H9 (cell line): ENCODE measurements at places on chromosomes 4 and X. TPM values are rescaled to one million over a fixed set of nuclear protein-coding genes. Genes with fewer than 3 reads are reported as not detected.

DNA sequence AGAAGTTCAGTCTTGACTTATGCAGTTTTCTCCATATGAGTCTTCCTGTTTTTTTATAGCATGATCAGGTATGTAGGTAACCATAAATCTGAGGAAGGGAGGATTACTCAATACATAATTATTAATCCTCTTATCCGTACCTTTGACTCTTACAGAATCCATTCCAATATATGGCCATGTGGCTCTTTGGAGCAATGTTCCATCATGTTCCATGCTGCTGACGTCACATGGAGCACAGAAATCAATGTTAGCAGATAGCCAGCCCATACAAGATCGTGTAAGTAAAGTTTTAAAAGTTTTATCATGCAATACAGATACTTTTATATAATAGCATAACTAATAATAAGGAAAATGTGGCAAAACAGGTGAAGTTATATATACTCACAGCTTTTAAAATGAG is 19.6 kb downstream of the IL15 start:
- no peaks in the 10 kb centered on the region for H3K27me3 ChIP-seq
- DNase-seq = no peak
- H3K36me3 ChIP-seq = no peaks in the 10 kb centered on the region

- H3K27me3 ChIP-seq = no peaks in the 10 kb centered on the region
- peaks cover 83% of the 10 kb centered on the region for H3K36me3 ChIP-seq
- no peaks in the 10 kb centered on the region for H3K4me1 ChIP-seq
- DNase-seq = no peak
- no peak overlapping the region for H3K27ac ChIP-seq
These were observed 220.3 kb downstream of the OR13H1 start for GRCh38 chrX:131764216-131764615.

GRCh38 chrX:135649561-135649960 is 63.9 kb upstream of the CT45A1 start:
- no peak for DNase-seq
- no peak overlapping the region for H3K4me3 ChIP-seq
- H3K36me3 ChIP-seq = no peaks in the 10 kb centered on the region
- H3K27ac ChIP-seq = no peak overlapping the region

DNA sequence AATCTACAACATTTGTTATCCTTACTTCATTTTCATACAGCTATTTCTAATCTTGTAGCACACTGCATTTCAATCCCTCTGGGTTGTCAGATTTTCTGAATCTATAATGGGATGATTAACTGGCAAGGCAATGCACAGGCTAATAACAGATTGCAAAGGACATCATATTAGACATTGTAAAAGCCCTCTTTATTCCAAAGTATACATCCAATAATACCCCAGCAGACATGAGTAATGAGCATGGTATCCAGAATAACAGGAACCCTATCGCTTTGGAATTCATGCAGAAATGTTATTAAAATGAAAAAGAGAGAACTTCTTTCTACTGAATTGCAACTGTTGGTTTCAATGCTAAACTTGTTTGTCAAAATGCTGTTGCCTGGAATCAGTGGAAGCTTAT is 122.9 kb downstream of the C4orf33 start:
- no peaks in the 10 kb centered on the region for H3K4me1 ChIP-seq
- H3K27me3 ChIP-seq = no peaks in the 10 kb centered on the region
- no peak for DNase-seq
- H3K27ac ChIP-seq = no peak overlapping the region

DNA sequence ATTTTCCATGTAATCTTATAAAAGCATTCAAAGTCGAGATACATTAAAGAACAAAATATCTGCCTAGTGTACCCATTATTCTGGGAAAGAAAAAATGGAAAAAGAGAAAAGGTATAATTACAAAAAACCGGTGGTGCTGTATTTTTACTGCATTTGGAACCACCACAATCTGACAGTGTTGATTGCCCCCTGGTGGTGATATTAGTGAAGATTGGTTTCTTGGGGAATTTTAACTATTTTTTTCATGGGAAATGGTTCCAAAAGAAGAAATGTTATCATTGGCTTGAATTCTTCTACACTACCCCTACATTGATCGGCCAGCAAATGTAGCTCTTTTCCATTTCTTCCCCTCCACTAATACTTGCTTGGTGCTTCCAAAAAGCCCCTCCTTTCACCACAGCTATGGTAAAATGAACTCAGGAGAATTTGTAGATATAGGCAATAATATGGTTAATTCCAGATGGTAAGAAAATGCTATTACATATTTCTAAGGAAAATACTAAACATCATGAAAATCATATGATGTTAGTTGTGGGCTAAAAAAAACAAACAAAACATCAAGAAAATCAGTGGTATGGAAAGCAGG is 50.0 kb downstream of the COX18 start:
- DNase-seq = no peak
- H3K27me3 ChIP-seq = no peaks in the 10 kb centered on the region
- H3K4me1 ChIP-seq = no peaks in the 10 kb centered on the region
- no peak overlapping the region for H3K4me3 ChIP-seq
- H3K36me3 ChIP-seq = no peaks in the 10 kb centered on the region

GRCh38 chr4:5452156-5452555 is 256.2 kb downstream of the EVC2 start:
- no peak overlapping the region for H3K27ac ChIP-seq
- no peaks in the 10 kb centered on the region for H3K36me3 ChIP-seq
- no peak overlapping the region for H3K4me3 ChIP-seq
- no peaks in the 10 kb centered on the region for H3K4me1 ChIP-seq
- no peaks in the 10 kb centered on the region for H3K27me3 ChIP-seq

The SPANXA2 gene
- not detected in 2 replicates for total RNA-seq

The TRMT2B gene
- total RNA-seq = 13.7 and 16.0 TPM in 2 replicates

GRCh38 chrX:53481816-53482465 is 47.8 kb upstream of the HSD17B10 start:
- H3K27ac ChIP-seq = no peak overlapping the region
- H3K27me3 ChIP-seq = 0 out of 2 replicates have a peak, but pooled peaks cover 2% of the 10 kb centered on the region
- peak; percentile 61 for DNase-seq
- peaks cover 4% of the 10 kb centered on the region for H3K36me3 ChIP-seq
- H3K4me3 ChIP-seq = no peak overlapping the region

The GPM6B gene
- total RNA-seq = 73.9 and 79.8 TPM in 2 replicates

- H3K27me3 ChIP-seq = peaks cover 23% of the 10 kb centered on the region; the same call in 1 of the 2 replicates
- H3K4me3 ChIP-seq = peak overlapping the region; percentile 63
- no peak for DNase-seq
- H3K4me1 ChIP-seq = peaks cover 3% of the 10 kb centered on the region; the same call in 1 of the 2 replicates
- H3K27ac ChIP-seq = no peak overlapping the region
- no peaks in the 10 kb centered on the region for H3K36me3 ChIP-seq
These were observed 450 bp downstream of the ACSL1 start for GRCh38 chr4:184825141-184825895.

GRCh38 chr4:77913348-77913747 is 50.7 kb downstream of the MRPL1 start:
- no peak overlapping the region for H3K27ac ChIP-seq
- no peaks in the 10 kb centered on the region for H3K4me1 ChIP-seq
- DNase-seq = no peak
- no peak overlapping the region for H3K4me3 ChIP-seq

The PCDH7 gene
- total RNA-seq = 16.8 and 18.0 TPM in 2 replicates

DNA sequence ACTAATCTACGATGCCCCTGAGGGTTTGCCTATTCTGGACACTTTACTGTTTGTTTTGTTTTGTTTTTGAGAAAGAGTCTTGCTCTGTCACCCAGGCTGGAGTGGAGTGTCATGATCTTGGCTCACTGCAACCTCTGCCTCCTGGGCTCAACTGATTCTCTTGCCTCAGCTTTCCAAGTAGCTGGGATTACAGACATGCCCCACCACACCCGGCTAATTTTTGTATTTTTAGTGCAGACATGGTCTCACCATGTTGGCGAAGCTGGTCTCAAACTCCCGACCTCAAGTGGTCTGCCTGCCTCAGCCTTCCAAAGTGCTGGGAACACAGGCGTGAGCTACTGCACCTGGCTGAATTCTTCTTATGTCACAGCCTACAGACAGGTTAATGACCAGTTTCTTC is 70.7 kb downstream of the MFAP3L start:
- no peaks in the 10 kb centered on the region for H3K27me3 ChIP-seq
- DNase-seq = no peak
- H3K27ac ChIP-seq = no peak overlapping the region
- H3K4me3 ChIP-seq = no peak overlapping the region
- H3K4me1 ChIP-seq = peaks cover 11% of the 10 kb centered on the region

- no peaks in the 10 kb centered on the region for H3K4me1 ChIP-seq
- no peak overlapping the region for H3K27ac ChIP-seq
- H3K27me3 ChIP-seq = no peaks in the 10 kb centered on the region
- no peaks in the 10 kb centered on the region for H3K36me3 ChIP-seq
These were observed 86.4 kb upstream of the AGA start for GRCh38 chr4:177528620-177529019.

- H3K4me1 ChIP-seq = no peaks in the 10 kb centered on the region
- no peaks in the 10 kb centered on the region for H3K27me3 ChIP-seq
- no peak overlapping the region for H3K27ac ChIP-seq
- H3K4me3 ChIP-seq = no peak overlapping the region
- H3K36me3 ChIP-seq = no peaks in the 10 kb centered on the region
- no peak for DNase-seq
These were observed 359.7 kb downstream of the EPHA5 start for GRCh38 chr4:65310586-65310985.

DNA sequence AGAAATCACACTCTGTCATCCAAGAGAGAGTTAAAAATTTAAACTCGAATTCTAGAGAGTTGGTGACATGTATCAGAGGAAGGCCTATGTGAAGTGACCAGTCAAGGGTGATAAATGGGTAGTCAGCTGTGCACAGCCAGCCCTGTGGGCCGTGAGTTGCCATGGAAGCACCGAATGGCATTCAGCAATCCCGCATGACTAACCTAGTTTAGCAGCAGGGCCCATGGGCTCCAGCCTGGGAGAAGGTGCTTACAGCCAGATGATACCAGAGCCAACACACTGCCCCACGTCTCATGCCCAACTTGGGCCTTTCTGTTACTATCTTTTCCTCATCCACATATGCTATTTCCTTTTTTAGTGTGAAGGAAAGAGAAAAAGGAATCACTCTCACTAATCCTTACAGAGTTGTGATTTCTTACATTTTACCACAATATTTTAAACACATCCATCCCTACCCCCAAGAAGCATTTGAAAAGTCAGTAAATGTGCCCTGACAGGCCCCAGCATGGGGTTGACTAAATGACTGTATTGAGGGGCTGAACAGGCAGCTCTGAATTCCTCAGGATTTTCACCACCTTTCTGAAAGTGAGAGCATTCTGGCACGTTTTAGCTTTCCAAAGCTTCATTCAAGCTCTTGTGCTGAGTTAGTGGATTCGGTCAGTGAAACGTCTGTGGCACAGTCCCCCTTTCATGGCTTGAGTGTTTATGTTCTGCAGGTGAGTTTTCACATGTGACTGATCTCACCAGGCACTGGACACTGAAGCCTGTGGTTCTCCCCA is 104.2 kb downstream of the AFF1 start:
- H3K27ac ChIP-seq = no peak overlapping the region
- no peaks in the 10 kb centered on the region for H3K27me3 ChIP-seq
- no peaks in the 10 kb centered on the region for H3K36me3 ChIP-seq
- H3K4me1 ChIP-seq = peaks cover 6% of the 10 kb centered on the region; the same call in 1 of the 2 replicates
- DNase-seq = peak; percentile 61
